Kasumi-1 (cell line): ENCODE measurements at places on chromosomes 1 and 21.

DNA sequence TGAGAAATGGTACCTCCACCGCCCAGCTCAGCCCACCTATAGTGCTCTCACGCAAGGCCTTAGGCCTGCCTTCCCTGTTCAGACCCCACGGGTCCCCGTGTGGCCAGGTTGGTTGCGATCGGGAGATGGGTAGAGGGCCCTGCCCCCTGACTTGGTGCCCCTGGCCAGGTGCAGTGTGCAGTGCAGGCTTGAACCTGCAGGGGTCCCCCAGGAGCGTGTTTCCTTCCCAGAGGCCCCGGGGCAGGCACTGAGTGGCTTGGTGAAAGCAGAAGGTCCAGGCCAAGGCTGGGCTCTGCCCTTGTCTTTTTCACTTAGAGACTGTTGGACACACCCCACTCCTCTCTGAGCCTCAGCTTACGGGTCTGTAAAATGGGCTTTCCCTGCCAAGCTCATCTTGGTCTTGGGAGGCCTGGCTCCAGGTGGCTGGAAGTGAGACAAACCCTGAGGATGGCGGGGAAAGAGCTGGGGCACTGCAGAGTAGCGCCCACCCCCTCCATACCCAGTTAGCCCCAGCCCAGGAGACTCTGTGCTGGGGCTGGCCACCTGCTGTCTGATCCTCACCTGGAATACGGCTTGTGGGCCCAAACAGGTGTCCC is 9.3 kb upstream of the HES5 start:
- DNase-seq: no peak

DNA sequence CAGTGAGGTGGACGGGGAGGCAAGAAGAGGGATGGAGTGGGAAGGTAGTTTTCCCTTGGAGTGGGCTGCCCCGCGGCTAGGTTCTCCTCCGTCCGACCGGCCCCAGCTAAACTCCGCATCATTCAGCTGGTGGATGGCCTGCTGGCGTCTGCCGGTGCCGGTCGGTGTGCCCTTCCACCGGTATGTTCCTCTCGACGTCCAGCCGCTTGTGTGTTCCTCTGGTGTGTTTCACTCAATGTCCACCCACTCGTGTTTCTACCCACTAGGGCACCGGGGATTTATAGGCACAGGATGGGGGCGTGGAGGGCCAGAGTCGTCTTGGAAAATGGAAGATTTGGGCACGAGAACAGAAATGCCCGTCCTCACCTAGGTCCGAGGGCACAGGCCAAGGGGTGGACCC is 931.7 kb upstream of the B3GALT2 start:
- no peak for DNase-seq

DNA sequence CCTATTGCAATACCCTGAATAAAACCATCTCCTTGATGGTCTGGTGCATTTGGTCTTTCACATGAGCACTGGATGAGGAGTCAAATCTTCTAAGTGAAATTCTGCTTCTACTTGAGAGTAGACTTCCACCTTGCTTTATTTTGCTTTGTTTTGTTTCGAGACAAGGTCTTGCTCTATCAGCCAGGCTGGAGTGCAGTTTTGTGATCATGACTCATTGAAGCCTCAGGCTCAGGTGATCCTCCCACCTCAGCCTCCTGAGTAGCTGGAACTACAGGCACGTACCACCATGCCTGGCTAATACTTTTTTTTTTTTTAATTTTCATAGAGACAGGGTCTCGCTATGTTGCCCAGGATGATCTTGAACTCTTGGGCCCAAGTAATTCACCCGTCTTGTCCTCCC is 65.8 kb upstream of the F3 start:
- DNase-seq: no peak

- no peak for DNase-seq
These were observed 4.6 kb upstream of the TIE1 start for GRCh38 chr1:43296207-43296606.

GRCh38 chr1:161096530-161096929 is 1.6 kb upstream of the KLHDC9 start:
- no peak for DNase-seq

DNA sequence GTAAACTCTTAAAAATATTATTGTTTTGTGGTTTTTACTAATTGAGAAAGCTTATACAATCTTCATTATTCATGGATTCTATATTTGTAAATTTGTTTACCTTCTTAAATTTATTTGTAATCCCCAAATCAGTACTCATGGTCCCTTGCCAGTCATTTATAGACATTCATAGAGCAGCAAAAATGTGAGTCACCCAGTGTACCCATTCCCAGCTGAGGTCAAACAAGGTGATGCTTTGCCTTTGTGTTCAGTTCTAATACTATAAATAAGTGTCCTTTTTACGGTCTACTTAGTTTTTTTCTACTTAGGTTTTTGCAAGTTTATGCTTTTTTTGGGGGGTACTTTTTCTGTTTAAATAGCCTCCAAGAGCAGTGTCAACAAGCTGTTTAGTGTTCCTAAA is 36.1 kb downstream of the SORT1 start:
- DNase-seq: no peak

DNA sequence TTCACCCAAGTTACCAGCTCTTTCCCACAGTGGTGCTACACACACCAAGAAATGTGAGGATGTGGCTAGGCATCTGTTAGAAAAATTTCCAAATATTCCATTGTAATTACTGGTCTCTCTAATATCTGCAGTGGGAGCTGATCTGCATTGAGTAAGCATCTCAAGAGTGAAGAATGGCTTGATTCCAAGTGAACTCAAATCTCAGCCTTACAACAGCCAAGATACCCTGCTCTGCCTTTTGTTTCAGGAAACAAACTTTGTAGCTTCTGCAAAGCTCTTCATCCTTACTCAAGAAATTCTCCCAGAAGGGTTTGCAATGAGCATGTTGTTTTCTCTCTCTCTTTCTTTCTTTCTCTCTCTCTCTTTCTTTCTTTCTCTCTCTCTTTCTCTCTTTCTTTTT is 181.1 kb downstream of the FCRL5 start:
- DNase-seq: no peak

DNA sequence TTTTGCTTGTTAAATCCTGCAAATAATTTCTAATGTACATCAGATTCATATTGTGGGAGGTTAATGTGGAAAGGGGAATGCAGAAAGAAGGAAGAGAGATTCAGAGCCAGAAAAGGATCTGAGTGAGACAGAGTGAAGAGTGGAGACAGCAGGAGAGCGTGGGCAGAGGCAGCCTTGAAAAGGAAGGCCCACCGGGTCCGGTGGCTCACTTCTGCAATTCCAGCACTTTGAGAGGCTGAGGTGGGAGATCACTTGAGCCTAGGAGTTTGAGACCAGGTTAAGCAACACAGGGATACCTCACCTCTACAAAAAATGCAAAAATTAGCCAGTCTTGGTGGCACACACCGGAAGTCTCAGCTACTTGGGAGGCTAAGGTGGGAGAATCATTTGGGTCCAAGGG is 222.0 kb upstream of the RAB4A start:
- DNase-seq: no peak

- peak; percentile 91 for DNase-seq
These were observed 215.4 kb downstream of the OLFM3 start for GRCh38 chr1:101781201-101781831.

- no peak for DNase-seq
These were observed at the start of gene CELF3 for GRCh38 chr1:151716771-151717631. Gene CELF3, minus strand, starts transcription at chr1:151716803. Its CDS starts 783 bp downstream, at chr1:151716020.

DNA sequence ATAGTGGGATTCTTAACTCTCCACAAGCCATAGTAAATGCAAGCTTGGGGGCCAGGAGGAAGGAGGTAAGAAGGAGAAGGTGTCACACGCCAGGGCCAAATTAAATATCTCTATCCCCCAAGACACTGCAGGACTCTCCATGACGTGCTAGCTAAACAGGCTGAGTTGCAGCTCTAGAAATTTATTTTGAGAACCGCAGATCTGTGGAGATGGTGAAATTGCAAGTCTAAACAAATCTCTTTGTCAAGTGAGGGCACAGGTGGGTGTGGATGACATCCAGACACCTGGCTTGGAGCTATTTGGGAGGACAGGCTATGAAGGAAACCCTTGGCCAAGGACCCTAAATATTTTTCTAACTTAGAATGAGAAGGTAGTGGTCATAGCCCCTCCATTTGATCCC is 39.5 kb upstream of the USP1 start:
- no peak for DNase-seq

- no peak for DNase-seq
These were observed 4.9 kb upstream of the DMRTA2 start for GRCh38 chr1:50427818-50428779.

- no peak for DNase-seq
These were observed 103.2 kb downstream of the DMRTB1 start for GRCh38 chr1:53562291-53562980.

GRCh38 chr21:42490720-42491119 is 5.3 kb downstream of the RSPH1 start:
- DNase-seq: no peak

DNA sequence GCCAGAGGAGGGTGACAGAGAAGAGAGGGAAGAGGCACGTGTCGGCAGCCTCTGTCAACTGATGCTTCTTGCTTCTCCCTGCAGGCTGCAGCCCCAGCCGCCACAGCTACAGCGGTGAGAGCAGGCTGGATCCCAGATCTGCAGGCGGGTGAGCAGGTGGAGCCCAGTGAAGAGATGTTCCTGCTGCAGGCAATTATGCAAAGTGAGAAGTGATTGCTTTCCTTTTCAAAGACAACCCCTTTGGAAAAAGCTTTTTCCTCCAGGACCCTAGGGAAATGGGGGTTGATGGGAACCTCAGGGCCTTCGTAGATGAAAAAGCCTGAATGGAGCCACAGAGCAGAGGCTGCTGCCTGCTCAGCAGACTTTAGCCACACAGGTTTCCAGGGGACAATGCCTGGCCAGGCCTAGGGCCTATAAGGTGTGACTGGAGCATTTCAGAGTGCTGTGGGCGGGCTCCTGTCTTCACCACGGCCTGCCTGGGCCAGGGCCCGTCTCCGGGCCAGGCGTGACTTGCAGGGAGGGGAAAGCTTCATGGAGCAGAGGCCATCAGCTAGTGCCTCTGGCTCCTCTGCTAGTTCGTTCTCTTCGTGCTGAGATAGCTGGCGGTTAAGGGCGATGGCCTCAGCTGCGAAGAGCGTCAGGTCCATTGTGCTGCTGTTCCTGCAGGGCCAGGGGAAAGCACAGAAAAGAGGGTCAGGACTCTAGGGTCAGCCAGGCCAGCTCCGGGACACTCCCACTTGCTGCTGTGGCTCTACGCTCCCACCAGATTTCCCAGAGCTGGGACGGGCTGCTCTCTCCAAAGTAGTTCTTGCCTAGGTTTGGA is 6.9 kb upstream of the KNCN start:
- DNase-seq: no peak

DNA sequence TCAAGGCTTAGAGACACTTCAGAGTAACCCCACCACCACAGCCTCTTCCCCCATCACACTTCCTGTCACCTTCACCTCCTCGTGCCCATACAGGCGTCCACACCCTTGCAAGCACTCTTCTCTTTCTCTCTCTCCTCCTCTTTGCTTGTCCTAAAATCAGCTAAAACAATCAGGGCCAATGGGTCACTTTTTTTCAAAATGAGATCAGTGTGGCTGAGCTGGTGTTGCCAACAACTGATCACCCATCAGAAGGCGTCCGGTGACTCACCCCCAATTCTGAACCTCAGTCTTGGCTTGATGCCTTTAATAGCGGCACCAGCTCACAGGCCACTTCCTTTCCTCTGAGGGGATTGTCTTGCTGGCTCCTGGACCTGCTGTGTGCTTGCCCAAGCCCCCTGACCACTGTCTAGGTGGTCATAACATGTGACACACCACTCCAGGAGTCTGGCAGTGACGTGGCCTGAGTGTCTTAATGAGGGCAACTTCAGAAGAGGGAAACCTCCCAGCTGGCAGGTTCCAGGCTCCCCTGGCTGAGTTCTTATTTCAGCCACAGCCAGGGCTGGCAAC is 1.6 kb downstream of the DRAXIN start:
- DNase-seq: peak; percentile 63

DNA sequence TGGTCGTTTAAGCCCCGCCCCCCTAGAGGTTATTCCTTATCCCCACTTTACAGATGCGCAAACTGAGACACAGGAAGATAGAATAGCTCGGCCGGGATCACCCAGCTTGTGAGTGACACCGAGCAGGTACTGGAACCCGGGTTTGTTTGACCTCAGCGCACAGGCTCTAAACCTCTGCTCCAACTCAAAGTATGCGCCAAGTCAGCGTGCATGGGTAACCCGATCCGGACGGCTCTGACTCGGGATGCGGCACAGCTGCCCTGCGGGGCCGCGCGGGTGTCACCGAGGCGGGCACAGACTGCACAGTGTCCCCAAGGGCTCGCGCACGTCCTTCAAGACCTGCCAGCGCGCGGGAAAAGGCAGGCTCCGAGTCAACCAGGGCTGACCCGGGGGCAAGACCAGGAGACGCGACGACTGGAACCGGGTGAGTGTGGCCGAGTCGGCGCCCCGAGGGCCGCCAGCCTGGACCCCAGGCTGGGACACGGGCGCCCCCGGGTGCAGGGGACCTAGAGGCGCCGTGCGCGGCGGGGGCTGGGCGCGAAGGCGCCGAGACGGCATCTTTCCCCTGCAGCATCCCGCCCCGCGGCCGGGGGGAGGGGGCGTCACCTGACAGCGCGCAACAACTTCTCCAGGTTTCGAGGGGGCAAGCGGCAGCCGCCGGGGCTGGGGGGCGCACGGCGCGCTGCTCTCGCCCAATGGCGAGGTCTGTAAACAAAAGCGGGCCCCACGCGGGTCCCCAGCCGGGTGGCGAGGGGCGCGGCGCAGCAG is 101.9 kb upstream of the SOD1 start:
- no peak for DNase-seq

DNA sequence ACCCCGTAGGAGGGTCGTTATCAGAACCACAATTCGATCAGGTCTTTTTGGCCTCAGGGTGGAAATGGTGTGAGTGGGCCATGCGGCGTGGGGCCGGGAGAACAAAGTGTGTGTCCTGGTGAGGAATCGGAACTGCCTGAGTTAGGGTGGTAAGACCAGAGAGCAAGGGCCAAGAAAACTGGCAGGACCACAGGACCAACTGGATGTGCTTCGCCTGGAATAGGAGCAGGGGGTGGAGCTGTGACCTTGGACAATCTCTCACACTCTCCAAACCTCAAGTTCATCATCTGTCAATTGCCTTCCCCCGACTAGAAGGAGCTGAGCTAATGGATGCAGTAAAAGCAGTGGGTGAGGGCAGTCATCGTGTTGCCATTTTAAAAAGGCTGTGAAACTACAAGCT is 59.5 kb downstream of the NAV1 start:
- DNase-seq: no peak

DNA sequence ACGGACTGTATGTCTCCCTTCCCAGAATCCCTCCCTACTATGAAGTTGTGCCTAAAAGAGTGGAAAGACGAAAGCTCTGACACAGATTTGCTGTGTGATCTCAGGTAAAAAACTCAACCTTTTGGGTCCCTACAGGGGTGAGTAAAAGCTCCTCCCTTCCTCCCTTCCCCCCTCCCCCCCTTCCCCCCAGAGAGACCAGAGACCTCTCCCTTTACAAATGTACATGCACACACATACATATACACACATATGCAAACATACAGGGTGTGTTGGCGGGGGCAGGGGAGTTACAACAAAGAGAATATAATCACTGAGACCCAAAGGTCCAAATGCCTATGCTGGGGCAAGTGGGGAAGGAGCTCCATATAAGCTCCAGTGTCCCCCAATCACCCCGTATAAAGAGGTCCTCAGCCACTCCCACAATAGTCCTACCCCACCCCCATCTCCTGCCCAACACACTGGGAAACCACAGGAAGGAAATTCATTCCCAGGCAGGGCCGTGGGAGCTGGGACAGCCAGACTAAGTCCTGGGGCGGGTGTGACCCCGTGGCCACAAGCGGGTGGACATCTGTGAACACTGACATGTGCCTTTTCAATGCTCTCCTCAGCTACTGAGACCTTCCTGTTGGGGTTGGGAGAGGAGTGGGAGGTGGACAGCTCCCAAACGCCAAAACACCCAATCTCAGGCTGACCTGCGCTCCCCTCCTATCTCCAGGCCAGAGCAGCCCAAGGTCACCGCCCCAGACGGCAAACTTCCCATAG is 2.0 kb downstream of the MEF2D start:
- DNase-seq: no peak
